ENCODE measurements at places on chromosomes 7 and 10.

- no peak for DNase-seq
Observed at GRCh38 chr7:121544726-121545125, 148.6 kb upstream of the FAM3C start.

- DNase-seq, result no peak
Observed at GRCh38 chr10:52674474-52674873, 98.1 kb downstream of the MBL2 start.

GRCh38 chr10:46014683-46015405, 15.6 kb downstream of the NCOA4 start:
- no peak for DNase-seq

GRCh38 chr7:31873816-31874597, 187.0 kb downstream of the PPP1R17 start:
- no peak for DNase-seq

- DNase-seq, result no peak
Observed at GRCh38 chr7:158494643-158495042, 93.0 kb downstream of the PTPRN2 start.

- DNase-seq, result no peak
Observed at GRCh38 chr7:22229148-22229547, 127.8 kb downstream of the RAPGEF5 start.

GRCh38 chr7:157630301-157630853, 293.6 kb downstream of the DNAJB6 start:
- no peak for DNase-seq

DNA sequence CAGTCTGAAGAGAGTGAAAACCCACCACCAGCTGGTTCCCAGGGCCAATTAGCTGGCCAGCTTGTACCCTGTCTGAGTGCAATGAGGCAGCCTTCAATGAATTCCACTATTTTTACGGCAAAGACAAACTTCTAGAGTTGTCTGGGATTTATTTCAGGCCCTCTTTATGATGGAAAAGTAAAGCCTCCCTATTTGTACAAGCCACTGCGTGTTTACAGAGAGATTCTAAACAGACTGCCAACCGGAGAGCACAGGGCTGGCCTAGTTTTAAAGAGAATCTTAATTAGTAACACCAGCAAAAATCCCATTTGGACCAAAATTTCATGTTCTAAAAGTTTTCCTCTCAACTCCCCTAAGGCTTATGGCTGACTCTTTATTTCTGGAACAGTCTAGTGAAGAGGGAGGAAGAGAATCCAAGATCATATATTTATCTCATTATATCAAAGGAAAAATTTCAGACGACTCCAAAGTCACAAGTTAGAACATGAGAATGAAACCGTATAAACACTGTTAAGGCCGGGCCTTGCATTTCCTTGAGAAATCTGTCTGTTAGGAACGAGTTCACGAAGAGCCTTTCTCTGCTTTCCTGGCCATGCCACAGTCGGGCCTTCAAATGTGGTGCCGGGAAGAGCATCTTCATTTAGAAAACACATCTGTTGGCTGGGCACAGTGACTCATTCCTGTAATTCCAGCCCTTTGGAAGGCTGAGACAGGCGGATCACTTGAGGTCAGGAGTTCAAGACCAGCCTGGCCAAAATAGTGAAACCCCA, 724.6 kb upstream of the NRP1 start:
- DNase-seq, result no peak

- no peak for DNase-seq
Observed at GRCh38 chr10:125707541-125708468, 11.7 kb upstream of the EDRF1 start.

DNA sequence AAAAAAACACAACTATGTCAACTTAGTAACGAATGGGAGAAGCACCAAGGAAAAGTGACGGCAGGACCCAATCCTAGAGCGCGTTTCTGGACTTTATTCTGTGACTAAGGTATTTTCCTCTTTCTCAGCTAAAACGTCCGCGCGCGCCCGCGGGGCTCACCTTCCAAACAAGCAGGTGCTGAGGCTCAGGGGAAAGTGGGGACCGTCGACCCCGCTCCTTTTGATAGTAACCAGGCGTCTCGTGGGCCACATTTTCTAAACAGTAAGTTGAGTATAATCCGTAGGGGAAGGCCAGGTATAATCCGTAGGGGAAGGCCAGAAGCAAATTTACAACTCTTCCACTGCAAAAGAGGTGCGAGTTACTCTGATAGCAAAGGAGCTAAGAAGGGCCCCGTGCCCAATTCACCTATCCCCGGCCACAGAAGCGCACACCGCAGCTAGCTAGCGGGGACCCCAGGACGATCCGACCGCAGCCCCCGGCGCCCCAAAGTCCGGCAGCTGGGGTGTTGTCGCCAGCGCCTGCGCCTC, 743 bp downstream of the MKI67 start:
- DNase-seq, result no peak

DNA sequence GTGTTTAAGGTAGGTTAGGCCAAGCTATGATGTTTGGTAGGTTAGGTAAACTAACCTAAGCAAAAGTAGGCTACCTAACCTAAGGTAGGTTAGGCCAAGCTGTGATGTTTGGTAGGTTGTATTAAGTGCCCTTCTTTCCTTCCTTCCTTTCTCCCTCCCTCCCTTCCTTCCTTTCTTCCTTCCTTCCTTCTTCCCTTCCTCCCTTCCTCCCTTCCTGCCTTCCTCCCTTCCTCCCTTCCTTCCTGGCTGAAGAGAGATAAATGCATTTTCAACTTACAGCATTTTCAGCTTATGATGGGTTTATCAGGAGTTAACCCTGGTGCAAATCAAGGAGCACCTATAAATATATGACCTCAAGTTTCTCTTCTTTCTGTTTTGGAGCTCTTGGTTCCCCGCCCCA, 56.2 kb downstream of the SND1 start:
- no peak for DNase-seq

- DNase-seq, result no peak
Observed at GRCh38 chr10:51666456-51666855, 32.9 kb downstream of the CSTF2T start.

GRCh38 chr10:63633677-63634487, 112.7 kb downstream of the REEP3 start:
- peak; percentile 12 for DNase-seq

DNA sequence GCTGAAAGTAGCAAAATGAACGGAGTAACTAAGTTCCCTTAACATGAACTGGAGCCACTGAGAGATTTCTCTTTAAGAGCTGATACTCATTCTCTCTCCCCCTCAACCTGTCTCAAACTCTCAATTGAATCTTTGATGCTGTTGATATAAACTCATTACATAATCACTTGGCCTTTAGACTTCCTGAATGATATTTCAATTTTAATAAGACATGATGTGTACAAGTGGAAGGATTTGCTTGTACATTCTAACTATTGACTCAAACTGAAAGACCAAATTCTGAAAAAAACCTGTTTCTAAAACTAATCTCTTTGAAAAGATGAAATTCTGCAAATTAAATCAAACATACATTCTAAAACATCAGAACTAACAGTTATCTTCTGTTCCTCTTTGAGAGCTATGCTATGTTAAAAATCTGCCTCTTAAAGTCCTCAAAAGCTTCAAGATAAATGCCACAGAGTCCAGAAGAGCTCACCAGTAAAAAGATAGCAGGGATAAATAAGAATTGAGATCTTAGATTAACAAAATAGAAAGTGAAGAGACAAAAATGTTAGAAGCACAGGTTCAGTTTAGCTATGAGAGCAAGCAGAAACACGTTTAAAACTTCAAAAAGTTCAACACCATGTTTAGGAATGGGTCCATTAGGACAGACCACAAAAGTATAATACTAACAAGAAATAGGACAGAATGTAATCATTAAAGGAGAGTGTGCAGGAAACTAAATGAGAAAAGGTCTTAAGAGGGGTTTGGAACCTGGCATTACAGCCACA, 46.1 kb downstream of the TNPO3 start:
- DNase-seq, result no peak

GRCh38 chr7:48298779-48299178, 127.5 kb downstream of the ABCA13 start:
- no peak for DNase-seq

GRCh38 chr7:47573758-47574481, 8.0 kb downstream of the TNS3 start:
- DNase-seq, result no peak

GRCh38 chr10:69503001-69503895, 52.0 kb downstream of the TSPAN15 start:
- DNase-seq, result no peak

DNA sequence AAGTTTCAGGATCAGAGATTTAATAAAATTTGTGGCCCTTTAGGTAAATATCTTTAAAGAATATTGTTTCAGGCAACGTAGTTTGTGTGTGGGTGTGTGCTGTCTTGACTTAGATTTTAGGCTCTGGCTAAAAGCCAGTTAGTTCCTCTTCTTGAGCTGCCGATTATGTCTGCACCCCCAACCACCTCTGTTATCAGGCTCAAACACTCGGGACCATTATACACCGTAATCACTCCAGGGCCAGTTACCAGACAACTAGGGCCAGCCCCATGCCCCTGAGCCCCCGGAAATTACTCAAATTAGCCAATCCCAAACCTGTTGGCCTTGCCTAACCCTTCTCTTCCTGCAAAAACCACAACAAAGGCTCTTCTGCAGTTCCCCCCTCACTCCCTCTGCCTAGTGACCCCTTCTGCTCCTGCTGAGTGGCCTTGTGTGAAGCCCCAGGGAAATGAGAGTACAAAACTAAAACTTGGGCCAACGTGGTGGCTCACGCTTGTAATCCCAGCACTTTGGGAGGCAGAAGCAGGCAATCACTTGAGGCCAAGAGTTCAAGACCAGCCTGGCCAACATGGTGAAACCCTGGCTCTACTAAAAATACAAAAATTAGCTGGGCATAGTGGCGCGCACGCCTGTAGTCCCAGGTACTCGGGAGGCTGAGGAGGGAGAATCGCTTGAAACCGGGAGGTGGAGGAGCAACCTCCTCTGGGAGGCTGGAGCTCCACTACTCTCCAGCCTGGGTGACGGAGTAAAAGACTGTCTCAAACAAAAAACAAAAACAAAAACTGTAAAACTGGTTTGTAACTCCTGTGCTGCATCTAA, 9.2 kb upstream of the HNRNPF start:
- peak; percentile 99 for DNase-seq

DNA sequence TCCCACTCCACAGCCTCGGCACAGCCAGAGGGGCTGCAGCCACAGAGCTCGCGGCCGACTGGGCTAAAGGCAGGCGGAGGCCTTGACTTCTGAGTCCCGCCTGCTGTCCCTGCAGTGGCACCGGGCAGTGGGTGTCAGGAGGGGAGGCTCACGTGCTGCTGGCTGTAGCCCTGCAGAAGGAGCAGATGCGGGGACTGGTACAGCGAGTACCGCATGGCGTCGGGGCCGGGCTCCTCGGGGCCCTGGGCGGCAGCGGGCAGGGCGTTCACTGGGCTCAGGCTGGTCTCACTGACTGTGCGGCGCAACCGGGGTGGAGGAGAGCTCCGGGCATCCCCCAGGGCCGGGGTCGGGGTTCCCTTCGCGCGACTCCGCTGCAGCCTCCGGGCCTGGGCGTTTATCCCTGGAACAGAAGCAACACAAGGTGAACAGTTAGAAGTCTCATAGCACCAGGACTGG, 25.6 kb downstream of the PAPOLB start:
- no peak for DNase-seq

DNA sequence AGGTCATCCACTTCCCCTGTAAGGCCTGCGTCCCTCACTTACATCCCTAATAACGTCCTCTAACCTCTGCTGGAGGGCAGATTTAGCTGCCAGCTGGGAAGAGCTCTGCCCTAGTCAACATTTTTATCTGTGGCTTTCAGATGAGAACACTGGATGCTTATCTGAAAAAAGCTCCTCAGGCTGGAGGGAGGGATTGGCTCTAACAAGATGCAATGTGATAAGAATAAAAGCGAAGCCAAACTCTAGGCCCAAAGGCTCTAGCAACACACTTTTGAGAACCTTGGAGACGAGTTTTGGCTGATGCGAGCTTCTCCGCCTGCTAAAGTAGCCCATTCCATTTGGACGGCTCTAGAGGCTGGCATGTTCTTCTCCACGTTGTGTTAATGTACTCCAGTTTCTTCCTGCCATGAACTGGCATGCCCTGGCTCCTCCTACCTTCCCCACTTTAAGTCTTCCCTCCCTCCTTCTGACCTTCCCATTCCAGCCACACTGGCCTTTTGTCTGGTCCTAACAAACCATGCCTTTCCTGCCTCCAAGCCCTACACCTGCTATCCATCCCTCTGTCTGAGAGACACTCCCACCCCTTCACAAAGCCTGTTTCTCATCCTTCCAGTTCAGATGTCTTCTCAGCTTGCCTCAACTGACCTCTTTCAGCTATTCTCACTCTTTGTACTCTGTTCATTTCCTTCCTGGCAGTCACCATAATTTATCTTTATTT, 62.5 kb upstream of the ATRNL1 start:
- DNase-seq, result no peak

- DNase-seq, result no peak
Observed at GRCh38 chr10:12949248-12949647, 52.3 kb downstream of the CCDC3 start.

DNA sequence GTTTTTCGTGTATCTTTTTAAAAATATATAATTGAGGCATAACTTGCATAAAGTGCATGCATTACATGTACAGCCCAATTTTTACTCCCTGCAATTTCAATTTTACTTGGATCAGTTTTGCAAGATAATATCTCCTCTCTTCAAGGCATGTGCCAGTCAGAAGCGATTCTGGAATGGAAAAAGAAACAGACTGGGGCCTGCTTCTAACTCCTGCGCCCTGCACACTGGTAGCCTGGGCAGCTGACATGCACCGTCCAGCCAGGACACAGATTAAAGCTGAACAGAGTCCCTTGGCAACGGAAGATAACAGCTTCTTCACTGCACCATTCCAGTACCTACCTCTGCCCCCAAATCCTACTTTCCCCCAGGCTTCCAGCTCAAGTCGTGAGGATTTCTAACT, 182.1 kb downstream of the FAM107B start:
- no peak for DNase-seq

- DNase-seq, result no peak
Observed at GRCh38 chr7:113698556-113699220, 220.1 kb downstream of the PPP1R3A start.

GRCh38 chr10:24331457-24331856, 122.5 kb downstream of the KIAA1217 start:
- no peak for DNase-seq

GRCh38 chr10:107011105-107011504, 153.4 kb downstream of the SORCS1 start:
- no peak for DNase-seq

- DNase-seq, result no peak
Observed at GRCh38 chr7:115910541-115911164, 119.9 kb downstream of the TFEC start.

DNA sequence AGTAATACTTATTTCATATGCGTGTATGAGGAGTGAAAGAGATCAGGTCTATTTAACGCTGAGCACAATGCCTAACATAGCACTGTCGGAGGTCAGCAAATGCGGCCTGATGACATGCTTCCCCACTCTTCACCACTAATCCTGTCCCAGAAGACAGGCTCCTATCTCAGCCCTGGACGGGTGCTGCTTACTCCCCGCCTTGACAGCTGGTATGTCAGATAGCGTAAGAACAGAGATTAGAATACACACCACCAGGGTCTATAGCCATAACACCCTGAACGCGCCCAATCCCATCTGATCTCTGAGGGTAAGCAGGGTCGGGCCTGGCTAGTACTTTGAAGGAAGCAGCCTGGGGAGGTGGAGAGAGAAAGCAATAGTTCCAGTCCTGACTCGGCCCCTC, 32.3 kb upstream of the TM9SF3 start:
- peak; percentile 90 for DNase-seq

Measured in CMK (cell line).